ENCODE measurements at places on chromosomes 12 and 14.

DNA sequence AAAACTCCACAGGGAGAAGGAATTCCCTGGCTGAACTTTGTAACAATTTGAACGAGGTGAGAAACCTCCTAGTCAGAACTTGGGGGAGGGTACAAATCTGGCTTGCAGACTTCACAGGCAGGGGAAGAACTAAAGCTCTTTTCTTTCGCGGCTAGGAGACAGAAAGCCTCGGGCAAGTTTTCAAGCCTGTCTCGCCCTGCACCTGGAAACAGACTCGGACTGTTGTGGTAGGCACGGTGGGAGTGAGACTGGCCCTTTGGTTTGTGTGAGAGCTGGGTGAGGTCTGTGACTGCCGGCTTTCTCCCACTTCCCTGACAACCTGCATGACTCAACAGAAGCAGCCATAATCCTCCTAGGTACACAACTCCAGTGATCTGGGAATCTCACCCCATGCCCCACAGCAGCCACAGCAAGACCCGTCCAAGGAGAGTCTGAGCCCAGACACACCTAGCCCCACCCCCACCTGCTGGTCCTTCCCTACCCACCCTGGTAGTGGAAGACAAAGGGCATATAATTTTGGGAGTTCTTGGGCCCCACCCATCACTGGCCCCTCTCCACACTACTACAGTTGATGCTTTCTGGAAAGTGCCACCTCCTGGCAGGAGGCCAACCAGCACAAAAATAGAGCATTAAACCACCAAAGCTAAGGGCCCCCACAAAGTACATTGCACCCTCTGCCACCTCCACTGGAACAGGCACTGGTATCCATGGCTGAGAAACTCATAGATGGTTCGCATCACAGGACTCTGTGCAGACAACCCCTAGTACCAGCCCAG, 102.7 kb upstream of the ST8SIA1 start:
- no peak for DNase-seq

DNA sequence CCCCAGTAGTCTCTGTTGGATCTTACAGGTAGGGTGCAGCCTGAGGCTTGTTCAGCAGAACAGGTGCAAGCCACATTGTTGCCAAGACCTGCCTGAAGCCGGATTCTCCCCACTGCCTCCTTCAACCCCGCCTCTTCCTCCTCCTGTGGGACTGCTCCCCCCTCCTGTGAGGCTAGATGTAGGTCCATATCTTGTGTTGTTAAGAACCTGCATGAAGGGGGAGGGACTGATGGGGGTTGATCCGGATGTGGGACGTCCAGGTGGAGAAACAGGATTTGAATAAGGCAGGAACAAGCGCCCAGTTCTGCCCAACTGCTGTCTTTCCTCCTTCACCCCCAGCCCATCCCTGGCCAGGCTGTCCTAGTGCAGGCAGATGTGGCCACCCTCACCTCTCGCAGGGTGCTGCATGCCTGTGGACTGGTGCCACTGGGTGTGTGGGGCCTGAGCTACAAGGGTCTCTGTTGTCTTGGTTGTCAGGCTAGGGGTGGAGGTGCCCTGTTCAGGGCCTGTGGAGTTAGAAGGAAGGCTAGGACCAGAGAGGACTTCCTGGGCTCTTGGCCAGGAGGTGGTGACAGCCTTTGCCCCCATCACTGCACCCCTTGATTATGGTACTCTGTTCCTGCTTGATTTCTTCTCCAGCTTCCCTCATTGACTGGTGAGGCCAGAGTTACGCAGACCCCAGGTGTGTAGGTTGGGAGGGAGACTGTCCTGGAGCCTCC, 1.4 kb downstream of the NR4A1 start:
- DNase-seq = no peak

GRCh38 chr14:42429401-42429800, 822.7 kb downstream of the LRFN5 start:
- DNase-seq = no peak

- no peak for DNase-seq
These were observed 8.3 kb downstream of the TSPAN11 start for GRCh38 chr12:30934811-30935210.

DNA sequence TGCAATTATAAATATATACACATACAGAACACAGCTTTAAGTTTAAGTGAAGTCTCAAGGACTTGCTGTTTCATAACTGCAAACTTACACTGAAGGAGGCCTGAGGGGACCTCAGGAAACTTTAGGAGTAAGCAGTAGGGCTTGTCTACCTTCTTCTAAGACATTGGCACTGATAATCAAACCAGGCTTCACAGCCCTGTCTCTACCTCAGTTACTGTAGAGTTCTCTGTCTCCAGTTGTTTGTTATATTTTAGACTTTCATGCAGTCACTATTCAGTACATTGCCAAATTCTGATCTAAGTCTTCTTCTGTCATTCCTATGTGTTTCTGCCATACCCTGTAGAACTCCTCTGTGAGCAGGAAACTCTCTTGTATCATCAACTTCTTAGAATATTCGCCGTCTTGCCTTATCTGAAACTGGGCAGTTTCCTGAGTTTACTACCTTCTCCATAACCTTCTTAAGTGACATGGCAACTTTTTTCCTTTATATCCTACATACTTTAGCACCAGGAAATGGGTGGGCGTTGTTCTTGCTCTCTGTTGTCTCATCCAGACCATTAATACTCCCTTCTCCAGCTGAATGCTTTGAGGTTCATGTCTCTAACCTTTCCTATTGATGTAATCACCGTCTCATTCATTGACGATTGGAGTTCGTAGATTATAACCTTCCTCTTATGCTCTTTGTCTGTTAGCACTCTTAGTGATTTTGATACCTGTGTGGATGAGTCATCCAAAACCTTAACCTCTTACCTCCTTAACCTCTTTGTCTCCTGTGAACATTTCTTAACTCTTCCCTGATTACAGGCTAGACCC, 11.4 kb downstream of the APAF1 start:
- DNase-seq = no peak

Measured in stimulated activated CD4-positive, alpha-beta T cell treated with anti-CD3 and anti-CD28 coated beads, Interleukin-1b, Interleukin-23, amount 100 ng/mL, for 1 hour (primary cell).